ENCODE measurements at places on chromosomes 11 and 22.

DNA sequence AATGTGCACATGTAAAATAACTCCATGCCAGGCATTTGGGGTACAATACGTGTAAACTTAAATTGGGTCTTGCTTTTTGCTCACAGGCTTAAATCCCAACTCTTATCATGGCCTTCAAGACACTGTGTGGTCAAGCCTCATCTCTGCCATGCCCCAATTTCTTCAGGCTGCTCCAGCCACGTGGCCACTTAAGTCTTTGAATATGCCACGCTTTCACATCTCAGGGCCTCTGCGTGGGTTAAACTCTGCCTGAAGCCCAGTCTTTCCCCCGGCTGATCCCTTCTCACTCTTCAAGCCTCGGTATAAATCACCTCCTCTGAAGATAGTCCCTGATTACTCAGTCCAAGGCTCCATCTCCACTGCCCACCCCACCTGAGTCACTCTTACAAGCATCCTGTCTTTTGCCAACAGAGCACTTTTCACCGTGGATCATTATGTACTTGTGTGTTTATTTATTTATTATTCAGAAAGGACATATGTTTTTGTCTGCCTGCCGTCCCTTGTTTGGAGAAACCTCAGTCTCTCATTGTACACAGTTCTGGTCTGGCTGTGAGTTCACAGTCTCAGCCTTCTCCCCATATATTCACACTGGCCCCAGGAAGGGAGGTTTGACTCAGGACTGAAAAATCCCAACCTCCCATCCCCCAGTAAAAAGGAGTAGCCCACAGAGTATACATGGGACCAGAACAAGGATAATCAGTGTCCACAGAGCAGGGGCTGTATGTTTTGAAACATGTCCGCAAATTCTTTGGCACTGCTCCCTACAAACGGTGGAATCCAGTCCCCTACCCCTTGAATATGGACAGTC lies 344.7 kb downstream of the MN1 start:
- no peak for DNase-seq

DNA sequence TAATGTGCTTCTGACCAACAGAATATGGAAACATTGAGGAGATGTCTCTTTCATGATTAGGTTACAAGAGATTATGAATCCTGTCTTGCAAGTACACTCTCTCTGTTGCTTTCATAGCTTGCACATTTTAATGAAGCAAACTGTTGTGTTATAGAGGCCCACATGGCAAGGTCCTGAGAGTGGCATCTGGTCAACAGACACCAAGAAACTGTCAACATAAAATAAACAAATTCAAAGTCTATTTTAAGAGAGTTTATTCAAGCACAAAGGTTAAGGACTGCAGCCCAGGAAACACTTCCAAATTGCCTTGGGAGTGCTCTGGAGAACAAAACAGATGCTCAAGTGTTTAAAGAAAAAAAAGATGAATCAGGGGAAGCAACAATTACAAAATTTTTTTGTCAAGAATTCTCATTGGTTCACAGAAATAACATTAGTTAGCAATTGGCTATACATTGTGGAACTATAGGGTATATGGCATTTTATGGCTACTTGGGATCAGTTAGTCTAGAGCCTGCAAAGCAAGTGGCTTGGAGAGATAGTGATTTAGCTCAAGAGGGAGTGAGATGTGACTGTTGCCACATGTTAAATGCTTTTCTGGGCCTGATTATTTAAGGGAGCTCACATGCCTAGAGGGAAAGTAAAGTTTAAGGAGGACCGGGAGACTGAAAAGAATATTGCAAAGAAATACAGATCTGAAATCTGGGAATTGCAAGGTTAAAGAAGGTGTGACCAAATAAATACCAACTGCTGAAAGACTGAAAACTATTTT lies 54.6 kb downstream of the CTSC start:
- no peak for DNase-seq

GRCh38 chr11:26522912-26523610 lies 49.0 kb downstream of the MUC15 start:
- no peak for DNase-seq

DNA sequence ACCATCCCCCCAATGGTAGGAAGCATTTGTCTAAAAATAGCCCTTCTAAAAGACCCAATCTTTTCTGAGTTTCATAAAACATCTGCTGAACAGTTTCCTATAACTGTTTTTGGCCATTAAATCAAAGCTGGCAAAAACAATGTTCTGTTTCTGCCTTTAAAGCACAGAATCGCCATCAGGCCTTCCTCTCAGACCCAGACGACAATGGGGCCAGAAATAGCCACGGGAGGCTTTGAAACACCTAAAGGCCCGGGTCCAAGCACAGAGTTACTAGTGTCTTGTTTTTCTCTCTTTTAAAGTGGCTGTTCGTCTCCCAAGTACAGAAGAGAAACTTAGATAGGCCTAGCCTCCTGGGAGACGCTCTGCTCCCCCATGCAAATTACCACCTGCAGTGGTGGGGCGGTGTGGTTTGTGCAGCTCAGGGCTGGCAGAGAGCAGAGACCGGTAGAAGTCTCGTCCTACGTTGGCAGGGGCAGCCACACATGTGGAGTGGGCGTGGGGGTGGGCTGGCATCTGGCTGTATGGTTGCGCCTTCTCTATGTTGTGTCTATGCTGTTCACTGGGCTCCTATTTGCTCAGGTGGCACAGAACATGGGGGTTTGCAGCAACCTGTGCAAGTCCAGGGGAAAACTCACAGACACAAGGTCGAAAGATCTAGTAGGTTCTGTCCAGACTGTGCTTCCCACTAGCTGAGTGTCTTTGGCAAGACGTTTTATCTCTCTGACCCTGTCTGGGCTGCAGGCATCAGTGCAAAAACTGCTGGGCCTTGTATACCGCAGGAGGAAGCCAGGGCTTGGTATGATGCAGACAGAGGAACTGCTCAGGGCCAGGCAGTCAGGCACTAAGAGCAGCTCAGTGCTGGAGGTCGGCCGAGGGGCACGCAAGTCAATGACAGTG lies 23.6 kb upstream of the ETS1 start:
- peak; percentile 87 for DNase-seq

- DNase-seq, result no peak
Measured at GRCh38 chr11:9982127-9982795, 311.8 kb downstream of the SBF2 start.

GRCh38 chr11:64083398-64084080 lies 47.8 kb downstream of the FLRT1 start:
- DNase-seq, result no peak

DNA sequence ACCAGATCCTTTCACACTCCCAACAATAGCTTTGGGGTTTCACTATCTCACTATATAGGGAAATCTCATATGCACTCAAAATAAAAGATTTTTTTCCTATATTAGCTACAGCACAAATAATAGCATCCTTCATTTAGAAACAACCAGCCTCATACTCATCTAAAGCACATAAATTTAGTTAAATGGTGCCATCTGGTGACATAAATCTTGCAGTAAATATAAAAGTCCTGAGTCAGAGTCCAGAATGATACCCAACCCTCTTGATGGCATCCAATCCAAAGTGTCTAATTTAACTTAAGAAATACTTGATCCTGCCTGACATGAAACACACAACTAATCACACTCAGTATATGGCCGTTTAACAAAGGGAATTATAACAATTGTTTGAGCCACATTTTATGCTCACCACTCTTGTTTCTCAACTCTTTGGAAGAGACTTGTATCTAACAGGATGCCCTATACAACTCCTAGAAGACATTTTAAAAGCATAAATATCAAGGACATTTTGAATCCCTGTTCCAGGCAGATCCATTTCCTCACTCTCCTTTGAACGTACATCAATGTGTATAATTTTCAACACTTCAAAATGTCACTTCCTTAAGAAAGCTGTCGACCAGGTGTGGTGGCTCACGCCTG lies 36.2 kb downstream of the DLG2 start:
- peak; percentile 25 for DNase-seq

- DNase-seq, result no peak
Measured at GRCh38 chr11:33185756-33186155, 24.5 kb upstream of the CSTF3 start.

- no peak for DNase-seq
Measured at GRCh38 chr22:40517631-40518030, 118.9 kb downstream of the MRTFA start.

DNA sequence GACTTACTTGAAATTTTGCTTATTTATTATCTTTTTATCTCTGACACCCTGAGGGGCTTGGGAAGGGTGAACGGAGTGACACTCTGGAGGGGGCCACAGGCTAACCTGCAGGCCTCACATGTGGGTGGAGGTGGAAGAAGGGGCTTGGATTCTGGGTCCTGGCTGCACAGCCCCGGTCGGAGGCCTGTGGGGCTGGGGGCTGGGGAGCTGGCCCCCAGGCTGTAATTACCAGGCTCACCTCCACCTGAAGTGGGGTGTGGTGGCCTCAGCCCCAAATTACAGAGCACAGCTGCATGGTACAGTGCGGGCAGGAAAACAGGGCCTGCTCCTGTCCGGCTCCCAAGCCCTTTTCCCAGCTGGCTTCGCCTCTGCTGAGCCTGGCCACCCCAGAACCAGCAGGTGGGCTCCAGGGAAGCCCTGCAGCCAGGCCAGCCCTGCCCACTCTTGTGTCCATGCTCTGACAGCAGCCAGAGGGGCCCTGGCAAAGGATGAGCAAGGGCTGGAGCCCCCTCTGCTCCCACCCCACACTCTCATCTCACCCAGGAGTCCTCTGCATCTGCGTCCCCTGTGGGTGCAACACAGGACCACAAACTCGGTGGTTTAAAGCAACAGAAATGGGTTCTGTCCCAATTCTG lies 48.0 kb downstream of the IGF2 start:
- DNase-seq, result no peak

DNA sequence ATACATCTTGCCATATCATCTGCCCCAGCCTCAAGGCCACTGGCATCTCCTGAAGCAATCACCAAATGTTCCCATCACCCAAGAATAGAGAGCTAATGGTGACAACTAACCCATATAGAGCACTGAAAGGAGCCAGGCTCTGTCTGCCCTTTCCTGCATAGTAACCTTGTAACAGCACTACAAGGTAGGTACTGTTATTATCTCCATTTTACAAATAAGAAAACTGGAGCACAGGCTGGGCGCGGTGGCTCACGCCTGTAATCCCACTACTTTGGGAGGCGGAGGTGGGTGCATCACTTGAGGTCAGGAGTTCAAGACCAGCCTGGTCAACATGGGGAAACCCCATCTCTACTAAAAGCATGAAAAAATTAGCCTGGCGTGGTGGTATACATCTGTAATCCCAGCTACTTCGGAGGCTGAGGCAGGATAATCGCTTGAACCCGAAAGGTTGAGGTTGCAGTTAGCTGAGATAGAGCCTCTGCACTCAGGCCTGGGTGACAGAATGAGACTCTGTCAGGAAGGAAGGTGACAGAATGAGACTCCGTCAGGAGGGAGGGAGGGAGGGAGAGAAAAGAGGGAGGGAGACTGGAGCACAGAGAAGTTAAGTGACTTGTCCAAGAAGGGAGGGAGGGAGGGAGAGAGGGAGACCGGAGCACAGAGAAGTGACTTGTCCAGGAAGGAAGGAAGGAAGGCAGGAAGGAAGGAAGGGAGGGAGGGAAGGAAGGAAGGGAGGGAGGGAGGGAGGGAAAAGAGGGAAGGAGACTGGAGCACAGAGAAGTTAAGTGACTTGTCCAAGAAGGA lies 2.2 kb downstream of the SLC35F2 start:
- no peak for DNase-seq

- no peak for DNase-seq
Measured at GRCh38 chr11:5966958-5967357, 1.3 kb downstream of the OR56A5 start.

GRCh38 chr11:64121663-64122410 lies 44.1 kb downstream of the MACROD1 start:
- no peak for DNase-seq

- no peak for DNase-seq
Measured at GRCh38 chr11:16791191-16791961, 52.9 kb downstream of the C11orf58 start.

DNA sequence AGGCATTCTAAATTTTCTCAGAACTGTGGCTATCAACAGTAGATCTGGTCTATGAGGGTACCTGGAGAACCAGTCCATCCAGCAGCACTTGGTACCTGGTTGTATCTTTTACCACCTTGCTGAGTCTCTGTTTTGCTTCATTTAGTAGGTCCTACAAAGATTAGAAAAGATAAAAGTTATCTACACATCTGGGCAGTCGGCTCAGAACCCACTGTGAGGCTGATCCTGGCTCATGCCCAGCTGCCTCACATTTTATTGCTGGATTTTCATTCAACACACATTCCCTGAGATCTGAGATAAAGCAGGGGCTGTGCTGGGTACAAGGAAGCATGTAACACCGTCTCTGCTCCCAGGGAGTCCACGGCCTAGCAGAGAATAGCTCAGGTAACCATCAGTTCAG lies 27.5 kb downstream of the ATP6V1E1 start:
- DNase-seq, result no peak

DNA sequence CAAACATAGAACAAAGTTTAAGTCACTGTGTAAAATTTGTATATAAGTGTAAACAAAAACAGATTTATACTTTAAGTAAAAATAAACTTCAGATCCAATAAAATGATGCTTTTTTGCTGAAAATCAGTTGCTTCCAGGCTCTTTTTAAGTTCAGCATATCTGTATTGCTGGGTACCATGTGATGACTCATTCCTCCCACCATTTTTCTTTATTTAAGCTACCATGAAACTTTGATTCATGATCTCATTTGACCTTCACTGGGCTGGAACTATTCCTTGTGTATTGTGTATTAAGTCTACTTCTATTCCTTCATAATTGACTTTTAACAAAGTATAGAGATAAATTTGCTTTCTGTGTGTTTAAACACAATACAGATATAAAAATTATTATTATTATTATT lies 46.3 kb upstream of the RRM1 start:
- no peak for DNase-seq

DNA sequence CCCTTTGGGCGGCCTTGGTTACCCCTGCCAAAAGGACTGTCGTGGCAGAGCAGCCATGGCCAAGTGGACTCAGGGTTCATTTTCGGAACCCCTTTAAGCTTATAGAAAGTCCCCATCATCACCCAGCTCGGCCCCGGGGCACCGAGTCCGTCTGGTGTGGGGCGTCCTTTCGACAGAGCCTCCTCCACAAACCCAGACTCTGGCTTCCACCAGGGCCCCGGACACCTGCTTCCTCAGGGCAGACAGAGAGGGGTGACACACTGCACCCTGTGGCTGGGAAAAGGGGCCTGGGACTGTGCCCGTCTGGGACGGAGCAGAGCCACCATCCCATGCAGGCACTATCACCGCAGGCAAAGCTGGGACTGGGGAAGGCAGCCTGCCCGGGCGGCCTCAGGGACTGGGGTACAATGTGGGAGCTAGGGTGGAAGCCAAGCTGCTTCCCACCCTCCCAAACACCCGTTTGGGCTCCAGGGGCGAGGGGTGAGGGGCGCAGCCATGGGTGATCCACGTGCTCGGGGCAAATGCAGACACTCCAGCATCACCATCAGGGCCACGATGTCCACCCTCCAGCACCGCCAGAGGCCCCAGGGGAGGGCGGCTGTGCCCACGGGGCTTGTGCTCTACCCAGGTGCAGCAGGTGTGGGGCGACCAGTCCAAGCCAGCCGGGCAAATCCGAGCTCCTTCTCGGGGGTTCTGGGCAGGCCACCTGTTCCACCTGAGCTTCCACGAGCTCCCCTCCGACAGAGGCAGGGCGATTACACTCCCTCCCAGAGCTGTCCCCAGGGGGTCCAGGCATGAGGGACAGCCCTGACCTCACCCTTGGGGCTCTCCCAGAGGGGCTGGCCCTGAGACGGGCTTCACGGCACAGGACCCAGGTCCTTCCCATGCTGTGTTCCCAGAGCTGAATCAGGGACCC lies 11.7 kb upstream of the MRPL23 start:
- DNase-seq, result no peak

GRCh38 chr11:110797453-110797852 lies 85.2 kb upstream of the ARHGAP20 start:
- DNase-seq, result no peak

- no peak for DNase-seq
Measured at GRCh38 chr22:19580291-19580890, 56.2 kb upstream of the CLDN5 start.
